ENCODE measurements at places on chromosomes 16 and 17. TPM values are rescaled to one million over a fixed set of nuclear protein-coding genes. Genes with fewer than 3 reads are reported as not detected.

GRCh38 chr17:5921512-5922282, 148.5 kb upstream of the WSCD1 start:
- DNase-seq = no peak

GRCh38 chr17:15650741-15651582, 31.5 kb upstream of the FBXW10B start:
- DNase-seq = no peak

- DNase-seq = no peak
These were observed 60.5 kb downstream of the TMEM132E start for GRCh38 chr17:34639706-34640425.

DNA sequence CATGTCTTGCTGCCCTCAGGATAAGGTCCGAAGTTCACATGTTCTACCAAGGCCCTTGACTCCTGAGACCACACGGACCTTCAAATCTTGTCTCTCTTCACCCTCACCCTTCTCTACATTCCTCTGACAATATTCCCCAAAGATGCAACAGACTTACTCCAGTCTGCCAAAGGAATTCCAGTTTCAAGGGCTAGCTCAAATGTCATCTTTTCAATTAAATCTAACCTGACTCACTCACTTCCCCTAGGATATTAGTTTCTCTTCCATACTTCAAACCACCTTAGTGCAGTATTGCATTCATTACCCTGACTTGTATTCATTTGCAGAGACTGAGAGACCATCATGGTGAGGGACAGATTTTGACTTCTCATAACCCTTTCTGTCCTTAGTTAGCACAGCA, 59.6 kb upstream of the ADCY9 start:
- no peak for DNase-seq

GRCh38 chr17:49151996-49152395, 19.4 kb downstream of the B4GALNT2 start:
- no peak for DNase-seq

GRCh38 chr17:43737722-43738121, 20.9 kb downstream of the SOST start:
- DNase-seq = no peak

DNA sequence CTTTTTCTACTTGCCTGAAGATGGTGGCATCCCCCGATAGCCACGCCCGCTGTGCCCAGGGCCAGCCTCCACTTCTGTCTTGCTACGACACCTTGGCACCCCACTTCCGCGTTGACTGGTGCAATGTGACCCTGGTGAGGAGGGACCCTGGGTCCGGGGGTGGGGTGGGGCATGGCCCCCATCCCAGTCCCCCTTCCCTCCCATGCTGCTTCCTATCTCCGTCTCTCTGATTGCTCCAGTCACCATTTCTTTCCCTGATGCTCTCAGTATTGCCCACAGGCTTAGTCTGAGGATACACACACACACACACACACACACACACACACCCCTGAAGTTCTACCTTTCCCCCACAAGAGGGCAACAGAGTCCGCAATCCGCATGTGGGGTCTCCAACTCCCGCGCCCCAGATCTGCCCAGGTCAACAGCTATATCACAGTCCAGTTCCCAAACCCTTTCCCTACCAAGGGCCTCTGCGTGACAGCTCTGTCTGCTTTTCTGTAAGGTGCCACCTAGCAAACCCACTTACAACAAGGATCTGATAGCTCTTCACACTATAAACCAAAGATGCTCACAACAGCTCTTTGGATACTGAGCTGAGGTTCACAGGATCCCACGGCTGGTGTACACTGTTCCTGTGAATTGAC, 3.4 kb downstream of the SGCA start:
- no peak for DNase-seq

The C16orf74 gene
- polyA plus RNA-seq = 4.5 TPM

Measured in renal cortex interstitium (tissue), 15 donors.